ENCODE measurements at places on chromosomes 6 and 20. TPM values are rescaled to one million over a fixed set of nuclear protein-coding genes. Genes with fewer than 3 reads are reported as not detected.

DNA sequence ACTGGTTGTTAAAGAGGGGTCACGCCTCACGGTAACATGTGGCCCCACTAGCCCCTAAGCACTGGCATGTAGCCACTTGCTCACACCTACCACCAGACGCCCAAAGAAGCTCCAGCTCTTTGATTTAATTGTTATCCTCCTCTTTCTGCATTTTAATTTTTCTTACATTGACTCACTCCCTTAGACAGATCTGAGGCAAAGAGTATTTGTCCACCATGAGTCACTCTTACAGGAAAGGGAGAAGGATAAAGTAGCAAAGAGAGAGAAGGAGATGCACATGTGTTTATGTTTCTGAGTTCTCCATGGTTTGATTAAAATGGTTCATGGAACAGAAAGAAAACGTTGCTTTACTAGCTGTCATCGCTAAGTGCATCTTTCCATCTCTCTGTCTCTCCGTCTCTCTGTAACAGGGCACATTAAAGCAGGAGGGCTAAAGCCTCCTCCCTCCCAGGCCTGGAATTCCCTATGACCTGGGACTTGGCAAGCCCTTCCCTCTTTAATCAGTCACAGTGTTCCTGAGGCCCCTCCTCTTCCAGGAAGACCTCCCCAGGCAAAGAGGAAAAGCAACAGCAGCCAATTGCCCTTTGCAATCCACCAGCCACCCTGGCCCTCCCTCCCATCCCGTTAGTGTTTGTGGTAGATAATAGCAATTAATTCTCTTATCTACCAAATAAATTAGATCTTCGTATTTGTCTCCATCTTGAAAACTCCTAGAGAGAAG lies 112.8 kb upstream of the TSHZ2 start:
- peak; percentile 30 for DNase-seq

GRCh38 chr6:79614326-79615305 lies 16.5 kb upstream of the SH3BGRL2 start:
- DNase-seq: no peak

DNA sequence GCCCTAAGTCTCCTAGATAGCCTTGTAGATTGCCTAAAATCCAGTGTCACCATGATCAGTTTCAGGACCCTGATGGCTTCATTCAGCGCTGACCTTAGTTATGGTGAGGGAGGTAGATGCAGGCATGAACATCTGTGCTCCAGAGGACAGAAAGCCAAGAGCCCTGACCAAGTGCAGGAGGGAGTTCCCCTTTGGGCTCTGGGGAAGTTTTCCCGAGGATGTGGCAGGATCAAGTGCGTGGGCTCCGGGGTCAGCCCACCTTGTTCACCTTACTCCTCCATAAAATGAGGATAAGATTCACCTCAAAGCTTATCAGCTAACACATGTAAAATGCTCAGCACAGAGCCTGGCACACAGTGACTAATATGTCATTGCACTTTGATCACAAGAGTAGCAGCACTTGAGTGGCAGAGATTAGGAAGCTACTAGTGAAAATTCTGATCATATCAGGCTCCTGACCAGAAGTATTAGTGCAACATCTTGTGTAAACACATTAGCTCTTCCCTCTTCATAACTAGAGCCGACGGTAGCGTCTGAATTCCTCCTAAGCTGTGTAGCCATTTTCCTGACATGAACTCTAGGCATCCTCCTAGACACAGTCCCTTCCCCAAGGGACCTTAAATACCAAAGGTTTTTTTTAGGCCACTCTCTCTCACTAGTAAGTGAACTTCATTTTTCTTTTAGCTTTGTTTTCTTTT lies 125.2 kb downstream of the SULF2 start:
- no peak for DNase-seq

The GLP1R gene
- total RNA-seq: not detected

The ATP6V1G2 gene
- total RNA-seq: 2.3 TPM

DNA sequence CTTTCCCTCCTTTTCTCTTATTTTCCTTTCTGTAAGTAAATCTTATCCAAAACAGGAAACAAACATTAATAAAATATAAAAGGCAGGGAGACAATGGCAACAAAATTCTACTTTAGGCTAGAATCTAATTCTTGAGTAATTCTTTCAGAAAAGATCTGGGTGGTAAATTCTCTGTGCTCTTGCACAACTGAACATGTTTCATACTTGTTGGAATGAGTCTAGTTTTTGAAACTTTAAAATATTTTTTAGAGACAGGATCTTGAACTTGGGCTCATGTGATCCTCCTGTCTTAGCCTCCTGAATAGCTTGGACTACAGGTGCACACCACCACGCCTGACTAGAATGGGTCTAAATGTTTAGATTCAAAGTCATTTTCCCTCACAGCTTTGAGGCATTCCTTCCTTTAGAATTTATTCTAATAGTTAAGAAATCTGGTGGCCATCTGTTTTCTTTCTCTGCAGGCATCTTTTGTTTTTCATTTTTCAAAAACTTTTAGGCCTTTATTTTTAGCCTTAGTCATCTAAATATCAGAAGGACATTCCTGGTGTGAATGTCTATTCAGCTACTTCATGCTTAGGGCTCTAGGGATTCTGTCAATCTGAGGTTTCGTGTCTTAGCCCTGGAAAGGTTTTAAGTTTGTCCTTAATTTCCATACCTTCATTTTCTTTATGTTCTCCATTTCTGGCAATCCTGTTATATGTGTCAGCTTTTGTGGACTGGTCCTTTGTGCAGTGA lies 76.5 kb downstream of the CDKAL1 start:
- no peak for DNase-seq

GRCh38 chr20:408843-409696 lies 971 bp downstream of the RBCK1 start:
- peak; percentile 31 for DNase-seq

GRCh38 chr20:44615876-44616603 lies 33.7 kb downstream of the PKIG start:
- no peak for DNase-seq

The RRAGD gene
- total RNA-seq: 0.20 TPM

DNA sequence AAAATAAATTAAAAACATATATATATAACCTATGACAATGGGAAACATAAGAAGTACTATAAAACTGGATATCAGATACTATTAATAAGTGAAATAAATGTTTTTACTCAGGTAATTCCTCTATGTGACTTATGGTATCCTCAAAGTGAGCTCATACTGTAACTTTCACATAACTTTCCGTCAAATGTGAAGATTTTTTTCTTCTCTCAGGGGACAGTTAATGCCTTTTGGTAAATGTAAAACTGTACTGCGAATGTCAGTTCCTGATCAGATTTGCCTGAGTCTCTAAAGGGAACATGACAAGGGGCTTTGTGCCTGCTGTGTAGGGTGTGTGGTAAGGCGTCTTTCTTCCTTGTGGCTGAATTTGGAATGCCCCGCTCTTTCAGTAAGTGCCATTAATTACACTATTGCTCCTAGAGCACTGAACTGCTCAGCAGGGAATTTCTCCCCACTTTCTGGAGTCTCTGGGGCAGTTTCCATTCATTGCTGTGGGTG lies 271.8 kb downstream of the PRL start:
- DNase-seq: peak; percentile 32

DNA sequence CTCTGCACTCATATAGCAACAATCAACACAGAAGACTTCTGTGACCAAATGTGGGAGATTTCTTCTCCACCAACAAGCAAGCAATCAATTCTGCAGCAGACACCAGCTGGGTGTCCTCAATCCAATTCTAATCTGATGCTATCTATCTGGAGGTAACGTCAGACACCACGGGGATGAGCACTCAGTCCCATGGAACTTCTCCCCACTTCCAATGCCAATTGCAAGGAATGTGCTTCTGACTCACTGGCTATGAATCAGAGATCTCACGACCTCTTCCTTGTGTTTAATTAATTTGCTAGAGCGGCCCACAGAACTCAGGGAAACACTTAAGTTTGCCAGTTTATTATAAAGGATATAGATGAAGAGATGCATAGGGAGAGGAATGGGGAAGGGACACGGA lies 103.5 kb upstream of the SIRPG start:
- DNase-seq: peak; percentile 97

Measured in RPMI7951 (cell line).